AG04450 (cell line): ENCODE measurements at places on chromosomes 2 and 18. TPM values are rescaled to one million over a fixed set of nuclear protein-coding genes. Genes with fewer than 3 reads are reported as not detected.

The HOXD9 gene
- not detected in 2 replicates for polyA plus RNA-seq

The CNGA3 gene
- polyA plus RNA-seq: not detected in 2 replicates

The TGFA gene
- polyA plus RNA-seq: not detected in 2 replicates

The NCKAP5 gene
- polyA plus RNA-seq: 14.8 and 16.6 TPM in 2 replicates

The ALLC gene
- not detected in 2 replicates for polyA plus RNA-seq

The PPP1R1C gene
- 0.26 and 0.41 TPM in 2 replicates for polyA plus RNA-seq

The CWC22 gene
- 6.0 and 6.5 TPM in 2 replicates for polyA plus RNA-seq

The SAG gene
- polyA plus RNA-seq: not detected in 2 replicates

DNA sequence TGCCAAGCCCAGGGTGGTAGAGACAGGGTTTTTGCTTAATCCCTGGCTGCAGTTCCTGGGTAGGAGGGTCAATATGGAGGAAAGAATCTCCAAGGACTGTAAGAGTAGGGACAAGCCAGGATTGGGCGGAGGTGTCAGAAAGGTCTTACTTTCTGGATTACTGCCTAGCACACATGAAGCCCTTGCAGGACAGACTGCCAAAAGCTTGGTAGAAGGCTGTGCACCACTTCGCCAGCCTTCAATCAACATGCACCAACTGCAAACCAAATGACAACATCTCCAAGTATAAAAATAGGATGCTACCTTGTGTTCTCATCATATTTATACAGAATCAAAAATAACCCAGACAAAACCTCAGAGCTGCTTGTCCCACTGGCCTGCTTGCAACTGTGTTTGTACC is 3.7 kb downstream of the ZNF142 start:
- no peak for DNase-seq

GRCh38 chr2:197450465-197450864 is 2.9 kb upstream of the COQ10B start:
- no peak for DNase-seq

- DNase-seq: no peak
Measured at GRCh38 chr2:240997856-240998705, at the start of gene SNED1. TSS of gene SNED1 (plus strand) at chr2:240998618. CDS start at chr2:240998838, 220 bp downstream.

DNA sequence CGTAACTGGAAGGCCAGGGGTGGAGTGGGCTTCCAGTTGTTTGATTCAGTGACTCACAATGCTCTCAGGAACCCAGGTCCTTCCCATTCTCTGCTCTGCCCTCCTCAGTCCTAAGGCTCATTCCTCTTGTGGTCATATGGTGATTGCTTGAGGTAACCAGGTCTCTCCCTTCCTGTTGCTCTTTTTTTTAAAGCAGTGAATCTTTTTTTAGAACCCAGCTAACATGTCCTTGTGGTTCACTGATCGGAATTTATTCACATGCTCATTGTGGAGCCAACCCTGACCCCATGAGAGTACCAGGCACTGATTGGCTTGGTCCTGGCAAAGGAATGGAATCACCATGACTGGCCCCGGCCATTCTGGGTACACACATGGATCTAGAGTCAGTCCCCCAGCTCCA is 7.4 kb downstream of the THNSL2 start:
- DNase-seq: no peak

DNA sequence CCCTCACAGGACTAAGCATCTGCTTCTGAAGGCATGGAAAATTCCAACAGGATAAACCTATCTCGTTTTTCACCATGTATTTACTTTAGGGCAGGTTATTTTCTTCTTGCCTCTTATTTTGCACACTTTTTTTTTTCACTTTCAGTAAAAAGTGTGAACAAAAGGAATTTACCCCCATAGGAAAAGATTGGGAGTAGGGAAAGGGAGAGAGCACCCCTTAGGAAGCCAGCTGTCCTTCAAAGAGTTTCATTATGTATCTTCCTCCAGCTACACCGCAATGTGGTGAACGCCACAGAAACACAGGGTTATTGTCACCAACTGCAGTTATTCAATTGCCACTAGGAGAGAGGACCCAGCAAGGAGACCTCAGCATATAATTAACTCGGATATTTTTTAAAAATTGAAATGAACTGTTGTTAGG is 286.2 kb upstream of the VRK2 start:
- no peak for DNase-seq

DNA sequence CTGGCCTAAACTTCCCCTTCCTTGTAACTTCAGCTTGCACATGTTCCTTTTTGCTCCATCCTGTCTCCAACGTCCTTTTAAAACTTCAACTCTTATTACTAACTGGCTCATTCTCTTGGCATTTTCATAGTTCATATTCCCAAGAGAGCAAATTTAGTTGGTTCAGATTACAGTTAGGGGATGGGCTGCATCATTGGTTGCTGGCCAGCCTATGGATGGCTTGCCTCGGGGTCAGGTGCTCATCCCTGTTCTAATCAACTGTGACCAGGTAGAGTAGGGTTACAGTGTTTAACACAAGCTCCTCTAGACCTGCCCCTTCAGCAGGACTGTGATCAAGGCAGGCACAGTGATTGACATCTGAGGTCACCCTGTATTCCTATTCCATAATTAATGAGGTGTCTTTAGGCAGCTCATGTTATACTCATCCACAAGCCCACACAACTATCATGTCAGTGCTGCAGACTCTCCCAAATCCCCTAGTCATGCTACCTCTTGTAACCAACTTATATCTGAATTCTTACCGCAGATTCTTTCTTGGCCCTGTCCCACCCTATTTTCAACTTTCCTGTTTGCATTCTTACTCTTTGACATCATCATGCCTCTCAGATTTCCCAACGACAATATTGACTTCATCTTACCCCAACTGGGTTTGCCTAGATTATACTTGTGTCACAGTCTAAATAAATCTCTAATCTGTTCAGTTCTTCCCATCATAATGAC is 293.3 kb downstream of the MTX2 start:
- no peak for DNase-seq

DNA sequence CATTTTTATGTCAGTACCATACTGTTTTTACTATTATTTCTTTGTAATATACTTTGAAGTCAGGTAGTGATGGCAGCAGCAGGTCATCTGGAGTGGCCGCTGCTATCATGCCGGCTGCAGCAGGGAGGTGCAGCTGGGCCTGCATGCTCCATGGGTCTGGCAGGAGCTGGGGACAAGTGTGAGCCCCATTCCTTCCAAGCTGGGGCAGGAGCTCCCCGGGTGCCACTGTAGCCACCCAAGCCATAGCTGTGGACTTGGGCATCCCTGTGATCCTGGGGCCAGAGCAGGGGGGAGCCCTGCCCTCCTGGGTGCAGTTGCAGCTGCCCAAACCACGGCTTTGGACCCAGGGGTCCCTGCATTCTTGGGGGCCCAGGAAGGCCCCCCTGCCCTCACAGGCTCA is 59.2 kb downstream of the CSRNP3 start:
- no peak for DNase-seq

DNA sequence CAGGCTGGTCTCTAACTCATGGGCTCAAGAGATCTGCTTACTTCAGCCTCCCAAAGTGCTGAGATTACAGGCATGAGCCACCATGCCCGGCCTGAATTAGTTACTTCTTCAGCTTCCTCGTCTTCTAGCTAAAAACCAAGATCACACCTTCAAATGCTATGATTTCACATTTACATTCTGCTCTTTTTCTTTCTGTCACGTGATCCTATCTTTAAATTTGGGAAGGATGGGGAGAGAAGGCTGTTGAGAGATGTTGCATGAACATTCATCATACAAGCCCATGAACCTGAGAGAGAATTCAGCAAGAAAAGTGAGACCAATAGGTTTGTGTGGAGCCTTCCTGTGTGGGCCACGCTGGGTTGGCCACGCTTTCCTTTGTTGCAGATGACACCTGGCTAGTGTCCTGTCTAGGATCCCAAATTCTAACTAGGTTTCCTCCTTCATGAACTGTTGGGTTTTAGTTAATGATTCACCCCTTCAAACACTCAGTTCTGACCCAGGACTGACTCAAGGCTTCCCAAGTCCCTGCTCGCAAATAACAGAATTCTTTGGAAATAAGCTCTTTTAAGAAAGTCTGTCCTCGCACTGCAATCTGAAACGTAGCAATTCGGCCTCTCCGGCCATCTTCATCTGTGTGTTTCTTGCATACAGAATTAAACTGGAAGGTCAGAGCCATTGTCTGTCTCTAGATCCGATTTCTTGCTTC is 57.3 kb upstream of the CREB1 start:
- no peak for DNase-seq

DNA sequence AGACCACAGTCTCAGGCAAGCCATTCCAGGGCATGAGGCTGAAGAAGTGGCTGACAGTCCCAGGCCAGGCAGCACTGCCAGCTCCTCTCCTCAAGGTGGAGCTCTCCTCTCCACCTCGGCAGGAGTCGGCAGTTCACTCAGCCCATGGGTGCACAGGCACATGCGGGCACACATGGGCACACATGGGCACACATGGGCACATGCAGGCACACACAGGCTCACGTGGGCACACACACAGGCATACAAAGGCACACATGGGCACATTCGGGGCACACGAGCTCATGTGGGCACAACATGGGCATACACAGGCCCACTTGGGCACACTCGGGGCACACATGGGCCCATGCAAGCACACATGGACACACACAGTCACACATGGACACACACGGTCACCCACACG is 65.3 kb upstream of the TAF1B start:
- DNase-seq: no peak

- no peak for DNase-seq
Measured at GRCh38 chr18:79248495-79249060, 147.2 kb upstream of the NFATC1 start.

DNA sequence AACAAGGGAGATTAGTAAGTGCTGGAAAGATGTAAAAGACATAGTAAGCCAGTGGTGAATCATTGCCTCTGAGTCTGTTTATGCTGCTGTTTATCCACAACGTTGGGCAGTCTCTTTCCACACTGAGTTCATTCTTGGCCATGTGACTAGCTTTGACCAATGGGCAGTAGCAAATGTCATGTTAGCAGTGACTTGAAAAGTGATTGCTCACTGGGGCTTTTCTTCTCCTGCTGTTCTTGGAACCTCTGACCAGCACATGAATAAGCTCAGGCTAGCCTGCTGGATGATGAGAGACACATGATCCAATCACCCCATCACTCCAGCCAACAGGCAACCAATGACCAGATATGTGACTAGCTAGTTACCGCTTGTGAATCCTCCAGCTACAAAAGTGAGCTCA is 360.4 kb downstream of the SLC4A3 start:
- DNase-seq: peak; percentile 64

GRCh38 chr2:128734521-128735295 is 416.0 kb upstream of the HS6ST1 start:
- DNase-seq: no peak

DNA sequence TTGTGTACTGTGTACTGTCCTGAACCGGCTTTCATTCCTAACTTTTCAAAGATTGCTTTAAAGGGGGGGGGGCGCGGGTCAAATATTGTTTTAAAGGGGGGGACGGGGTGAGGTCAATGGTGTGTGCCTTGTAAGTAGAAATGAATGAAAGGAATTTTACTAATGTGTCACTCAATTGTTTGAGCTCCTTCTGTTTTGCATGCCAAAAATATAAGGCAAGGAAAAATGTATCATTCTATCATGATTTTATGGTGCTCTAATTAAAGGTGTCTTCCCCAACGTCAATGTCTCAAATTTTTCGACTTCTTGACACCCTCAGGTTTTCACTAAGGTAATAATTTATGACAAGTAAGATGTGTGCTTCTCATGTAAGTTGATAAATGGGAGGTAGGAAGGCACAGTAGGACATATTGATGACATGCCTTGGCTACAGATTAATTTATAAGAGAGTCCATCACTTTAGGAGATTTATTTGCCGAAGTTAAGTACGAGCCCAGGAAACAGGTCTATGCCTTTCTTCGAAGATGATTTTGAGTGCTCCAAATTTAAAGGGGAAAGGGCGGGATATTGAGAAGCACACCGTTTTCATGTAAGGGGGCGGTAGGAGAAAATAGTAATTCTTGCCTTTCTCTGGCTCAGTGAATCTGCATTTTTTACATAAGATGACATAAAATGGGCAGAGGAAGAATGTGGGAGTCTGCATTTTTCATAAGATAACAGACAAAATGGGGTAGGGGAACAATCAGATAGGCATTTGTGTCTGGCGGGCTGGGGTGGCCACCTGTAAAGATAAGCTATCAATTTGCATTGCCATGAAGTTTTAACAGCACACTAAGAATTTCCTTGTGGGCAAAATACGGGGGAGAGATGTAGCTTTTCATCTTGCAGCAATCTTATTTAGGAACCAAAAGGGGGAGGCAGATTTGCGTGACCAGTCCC is 1.2 kb upstream of the TRAPPC8 start:
- DNase-seq: no peak

DNA sequence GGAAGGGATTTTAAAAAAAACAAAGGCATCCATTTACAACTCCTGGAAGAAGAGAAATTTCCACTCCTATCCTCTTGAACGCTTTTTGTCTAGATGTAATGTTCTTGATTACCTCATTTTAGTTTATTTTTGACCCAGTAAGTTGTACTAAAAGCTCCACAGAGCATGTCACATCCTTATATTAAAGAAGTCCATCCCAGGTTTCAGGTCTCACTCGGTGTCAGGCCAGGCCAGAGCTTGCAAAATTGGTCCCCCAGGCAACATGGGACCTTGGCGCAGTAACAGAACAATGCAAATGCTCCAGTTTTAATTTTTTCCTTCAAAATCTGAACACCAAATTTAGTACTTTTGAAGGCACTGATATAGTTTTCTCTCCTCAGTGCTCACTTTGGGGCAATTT is 218.4 kb upstream of the REV1 start:
- DNase-seq: no peak

- no peak for DNase-seq
Measured at GRCh38 chr18:75455249-75456198, 28.0 kb upstream of the SMIM21 start.

- no peak for DNase-seq
Measured at GRCh38 chr2:201234663-201235135, 25.6 kb upstream of the CASP8 start.

GRCh38 chr2:23574919-23575654 is 190.1 kb downstream of the KLHL29 start:
- no peak for DNase-seq

DNA sequence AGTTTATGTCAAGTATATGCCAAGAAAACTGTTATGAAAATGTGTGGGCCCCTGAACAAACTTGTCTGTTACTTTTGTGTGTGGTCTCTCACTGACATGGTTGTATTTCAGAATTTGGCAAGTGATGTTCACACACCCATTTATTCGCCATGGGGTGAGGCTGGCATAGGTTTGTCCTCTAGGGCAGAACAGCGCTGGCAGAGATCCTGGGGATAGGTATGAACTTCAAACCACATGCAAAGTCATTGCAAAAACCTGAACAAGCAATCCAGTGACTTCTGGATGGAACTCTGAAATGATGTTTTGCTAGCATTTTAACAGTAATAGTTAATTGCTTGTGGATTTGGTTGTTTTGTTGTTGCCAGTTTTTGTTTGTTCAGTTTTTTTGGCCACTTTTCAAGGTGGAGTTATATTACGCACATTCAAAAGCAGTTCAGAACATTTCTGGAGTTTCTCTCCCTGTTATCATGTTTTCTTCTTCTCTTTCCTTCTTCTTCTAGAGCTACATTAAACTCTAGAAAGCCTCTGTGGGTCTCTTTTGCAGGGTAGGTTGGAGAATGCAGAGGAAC is 78.5 kb downstream of the MDH1 start:
- DNase-seq: no peak
